ENCODE measurements at places on chromosomes 16 and 17.

DNA sequence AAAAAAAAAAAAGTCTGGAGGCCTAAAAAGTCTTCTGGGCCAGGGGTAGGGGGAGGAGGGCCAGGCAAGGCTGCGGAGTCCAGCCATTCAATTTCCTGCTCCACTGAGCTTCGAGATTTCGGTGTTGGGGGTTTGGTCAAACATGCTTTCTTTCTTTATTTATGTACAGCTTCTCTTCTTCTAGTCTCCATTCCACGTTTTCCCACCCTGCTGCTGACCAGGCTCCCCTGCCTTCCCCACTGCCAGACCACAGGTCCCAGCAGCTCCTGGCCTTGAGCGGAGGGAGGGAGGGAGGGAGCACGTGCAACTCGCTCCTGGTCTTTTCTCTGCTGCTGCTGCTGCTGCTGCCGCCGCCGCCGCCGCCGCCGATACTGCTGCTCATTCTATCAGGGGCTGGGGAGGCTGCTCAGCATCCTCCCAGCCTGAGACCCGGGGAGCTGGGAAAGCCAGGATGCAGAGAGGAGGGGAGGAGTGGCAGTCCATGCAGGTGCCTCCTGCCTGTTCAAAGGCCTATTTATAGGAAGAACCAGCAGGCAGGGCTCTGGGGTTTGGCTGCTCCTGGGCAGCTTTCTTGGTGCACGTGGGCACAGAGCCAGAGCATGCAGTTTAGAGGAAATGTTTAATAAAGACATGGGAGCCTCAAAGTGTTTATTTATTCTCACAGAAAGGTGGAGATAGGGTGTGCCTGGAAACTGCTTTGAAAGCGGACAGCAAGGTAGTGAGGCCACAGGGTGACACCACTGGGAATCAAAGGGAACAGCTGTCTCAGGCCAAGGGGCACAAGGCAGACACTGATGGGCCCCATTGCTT is 23.4 kb upstream of the ZFHX3 start:
- no peak for DNase-seq

- DNase-seq, result no peak
These were observed 87.5 kb downstream of the DYNLRB2 start for GRCh38 chr16:80628254-80628653.

DNA sequence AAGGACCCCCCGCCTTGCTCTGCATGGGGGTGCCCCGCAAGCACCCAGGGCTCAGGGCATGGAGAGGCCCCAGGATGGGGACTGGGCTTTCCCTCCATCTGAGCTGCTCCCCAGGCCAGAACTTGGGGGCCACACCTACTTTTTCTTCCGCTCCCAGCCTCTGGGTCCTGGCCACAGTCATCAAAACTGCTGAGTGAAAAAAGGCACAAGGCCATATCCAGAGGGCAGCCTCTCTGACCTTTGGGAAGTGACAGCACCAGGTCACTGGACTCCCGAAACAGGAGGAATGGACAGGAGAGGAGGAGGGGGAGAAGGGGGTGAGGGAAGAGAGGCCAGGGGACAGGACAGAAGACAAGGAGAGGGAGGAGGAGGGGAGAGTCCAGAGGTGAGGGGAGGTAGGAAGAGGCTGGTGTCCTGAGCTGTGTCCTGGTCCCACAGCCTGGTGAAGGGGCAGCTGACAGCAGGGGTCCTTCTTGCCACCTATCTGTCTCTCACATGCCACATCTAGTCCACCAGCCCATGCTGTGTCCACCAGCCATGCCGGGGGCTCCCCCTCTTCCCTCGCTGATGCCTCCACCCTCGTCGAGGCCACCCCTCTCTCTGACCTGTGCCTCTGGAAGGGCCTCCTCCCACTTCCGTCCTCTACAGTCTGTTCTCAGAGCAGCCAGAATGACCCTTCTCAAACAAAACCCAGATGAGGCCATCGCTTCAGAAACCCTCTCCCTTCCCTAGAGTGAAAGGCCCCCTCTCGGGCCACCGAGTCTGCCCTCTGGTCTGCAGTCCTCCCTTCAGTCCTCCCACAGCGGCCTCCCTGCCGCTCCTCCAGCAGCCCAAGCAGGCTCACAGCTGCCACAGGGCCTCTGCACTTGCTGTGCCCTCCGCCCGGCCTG is 73.9 kb upstream of the TOB1 start:
- DNase-seq, result no peak

DNA sequence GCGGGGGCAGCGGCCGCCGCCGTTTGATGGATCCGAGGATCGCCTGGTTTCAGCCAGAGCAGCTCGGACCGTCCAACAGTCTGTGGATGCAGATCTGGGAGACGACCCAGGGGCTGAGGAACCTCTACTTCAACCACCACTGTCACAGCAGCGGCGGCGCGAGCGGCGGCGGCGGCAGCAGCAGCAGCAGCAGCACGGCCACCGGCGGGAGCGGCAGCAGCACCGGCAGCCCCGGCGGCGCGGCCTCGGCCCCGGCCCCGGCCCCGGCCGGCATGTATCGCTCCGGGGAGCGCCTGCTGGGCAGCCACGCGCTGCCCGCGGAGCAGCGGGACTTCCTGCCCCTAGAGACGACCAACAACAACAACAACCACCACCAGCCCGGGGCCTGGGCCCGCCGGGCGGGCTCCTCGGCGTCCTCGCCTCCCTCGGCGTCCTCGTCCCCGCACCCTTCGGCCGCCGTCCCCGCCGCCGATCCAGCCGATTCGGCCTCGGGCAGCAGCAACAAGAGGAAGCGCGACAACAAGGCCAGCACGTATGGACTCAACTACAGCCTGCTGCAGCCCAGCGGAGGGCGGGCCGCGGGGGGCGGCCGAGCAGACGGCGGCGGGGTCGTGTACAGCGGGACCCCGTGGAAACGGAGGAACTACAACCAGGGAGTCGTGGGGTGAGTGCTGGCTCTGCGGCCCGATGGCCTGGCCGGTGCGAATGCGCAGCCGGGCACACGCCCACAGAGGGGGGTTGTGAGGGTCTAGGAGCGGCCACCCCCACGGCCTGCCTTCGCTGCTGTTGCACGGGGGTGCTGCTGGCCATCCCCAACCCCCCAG is 702 bp downstream of the TENT4B start:
- no peak for DNase-seq

DNA sequence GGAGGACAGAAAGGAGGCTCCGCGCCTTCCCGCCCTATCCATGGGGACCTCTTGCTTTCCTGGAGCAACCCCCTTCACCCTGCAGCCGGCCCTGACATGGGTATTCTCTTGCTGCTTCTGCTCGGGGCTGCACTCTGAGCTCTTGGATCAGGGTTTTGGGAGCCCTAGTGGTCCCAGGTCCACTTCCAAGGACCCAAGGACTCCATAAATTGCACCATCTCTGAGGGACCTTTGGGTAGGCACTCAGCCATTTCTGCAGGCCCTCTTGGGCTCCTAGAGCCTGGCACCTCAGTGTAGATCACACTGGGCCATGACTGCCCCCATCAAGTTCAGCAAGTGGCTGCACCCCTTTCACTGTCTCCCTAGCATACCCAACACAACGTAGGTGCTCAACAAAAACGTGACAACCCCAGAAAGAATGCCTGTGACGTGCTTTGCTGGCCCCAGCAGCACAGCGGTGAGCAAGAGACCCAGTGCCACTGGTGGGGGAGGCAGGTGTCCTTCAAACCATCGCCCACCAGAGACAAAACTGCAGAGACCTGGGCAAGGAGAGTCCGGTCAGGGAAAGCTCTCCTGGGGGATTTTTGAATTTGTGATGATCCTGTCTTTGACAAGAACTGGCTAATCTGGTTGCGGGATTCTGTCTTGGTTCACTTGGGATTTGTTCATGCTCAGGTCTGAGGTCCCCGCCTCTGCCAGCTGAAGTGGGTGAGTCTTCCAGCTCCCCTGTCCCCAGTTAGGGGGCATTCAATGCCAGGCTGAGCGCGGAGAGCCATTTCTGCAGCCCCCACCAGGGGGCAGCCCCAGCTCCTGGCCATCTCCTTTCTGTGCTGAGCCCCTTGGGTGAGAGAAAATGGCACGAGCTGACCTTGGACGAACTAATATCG is 2.5 kb upstream of the RAB11FIP4 start:
- DNase-seq, result peak; percentile 82
